RCC 7860 (cell line): ENCODE measurements at places on chromosomes 2 and 18.

- no peak for DNase-seq
Observed at GRCh38 chr18:35817604-35818352, 154.7 kb upstream of the RMP24 start.

DNA sequence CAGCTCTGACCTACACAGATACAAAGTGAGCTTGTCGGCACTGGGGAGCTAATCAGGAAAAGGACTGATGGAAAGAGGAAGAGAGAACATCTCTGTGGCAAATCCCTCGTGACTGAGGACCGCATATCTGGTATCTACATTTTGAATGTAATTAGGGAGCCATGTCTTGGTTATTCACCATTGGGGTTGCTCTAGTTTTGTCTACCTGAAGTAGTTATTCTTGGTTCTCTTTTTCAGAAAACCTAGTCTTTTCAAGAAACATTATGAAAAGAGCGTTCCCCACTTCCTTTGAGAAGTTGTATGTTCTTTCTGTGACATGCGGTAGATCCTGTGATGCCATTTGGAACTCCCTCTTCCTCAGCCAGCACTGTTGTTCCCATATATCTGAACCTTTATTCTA is 104.4 kb downstream of the DOCK10 start:
- DNase-seq: no peak

- no peak for DNase-seq
Observed at GRCh38 chr18:74126684-74127655, 20.7 kb downstream of the FBXO15 start.

- DNase-seq: no peak
Observed at GRCh38 chr18:25927830-25928229, 162.6 kb downstream of the SS18 start.

- no peak for DNase-seq
Observed at GRCh38 chr2:242044313-242044590, 174.7 kb downstream of the RTP5 start.

DNA sequence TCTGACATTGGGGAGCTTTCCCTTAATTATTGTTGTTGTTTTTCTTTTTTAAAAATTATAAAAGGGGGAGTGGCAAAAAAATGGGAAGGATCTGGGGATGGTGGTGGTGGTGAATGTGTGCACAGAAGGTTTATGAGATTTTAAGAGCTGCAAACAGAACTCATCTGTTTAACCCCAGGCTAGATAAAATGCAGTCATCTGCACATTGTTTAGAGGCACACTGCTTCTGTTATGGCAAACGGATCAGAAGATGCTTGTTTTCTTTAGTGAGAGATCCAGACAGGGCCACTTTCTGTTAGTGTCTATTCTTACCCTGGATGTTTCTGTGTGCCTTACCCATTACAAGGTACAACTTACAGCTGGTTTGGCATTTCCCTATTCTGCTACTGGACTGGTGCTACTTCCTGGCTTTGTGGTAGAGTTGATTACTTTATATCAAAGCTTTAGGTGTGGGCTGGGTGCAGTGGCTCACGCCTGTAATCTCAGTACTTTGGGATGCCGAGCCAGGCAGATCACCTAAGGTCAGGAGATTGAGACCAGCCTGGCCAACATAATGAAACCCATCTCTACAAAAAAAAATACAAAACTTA is 68.2 kb upstream of the NRP2 start:
- no peak for DNase-seq
